ENCODE measurements at places on chromosomes 4 and X.

DNA sequence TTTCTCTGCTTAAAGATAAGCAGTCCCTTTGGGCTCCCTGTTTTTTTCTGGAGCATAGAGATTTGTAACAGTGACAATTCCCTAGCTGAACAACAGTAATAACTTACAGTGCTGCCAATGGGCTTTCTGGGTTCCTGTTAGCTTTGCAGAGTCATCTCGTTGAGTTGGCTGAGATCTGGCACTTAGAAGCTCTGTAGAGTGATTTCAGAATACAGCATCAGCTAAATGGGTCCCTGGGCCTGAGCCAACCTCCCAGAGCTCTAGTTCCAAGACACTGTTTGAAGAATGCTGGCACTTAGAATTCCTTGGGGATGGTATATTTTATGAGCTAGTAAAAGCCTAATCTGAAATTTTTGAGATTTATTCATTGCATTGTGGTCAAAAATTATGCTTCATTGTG lies 43.5 kb upstream of the SERTM2 start:
- no peak for DNase-seq

DNA sequence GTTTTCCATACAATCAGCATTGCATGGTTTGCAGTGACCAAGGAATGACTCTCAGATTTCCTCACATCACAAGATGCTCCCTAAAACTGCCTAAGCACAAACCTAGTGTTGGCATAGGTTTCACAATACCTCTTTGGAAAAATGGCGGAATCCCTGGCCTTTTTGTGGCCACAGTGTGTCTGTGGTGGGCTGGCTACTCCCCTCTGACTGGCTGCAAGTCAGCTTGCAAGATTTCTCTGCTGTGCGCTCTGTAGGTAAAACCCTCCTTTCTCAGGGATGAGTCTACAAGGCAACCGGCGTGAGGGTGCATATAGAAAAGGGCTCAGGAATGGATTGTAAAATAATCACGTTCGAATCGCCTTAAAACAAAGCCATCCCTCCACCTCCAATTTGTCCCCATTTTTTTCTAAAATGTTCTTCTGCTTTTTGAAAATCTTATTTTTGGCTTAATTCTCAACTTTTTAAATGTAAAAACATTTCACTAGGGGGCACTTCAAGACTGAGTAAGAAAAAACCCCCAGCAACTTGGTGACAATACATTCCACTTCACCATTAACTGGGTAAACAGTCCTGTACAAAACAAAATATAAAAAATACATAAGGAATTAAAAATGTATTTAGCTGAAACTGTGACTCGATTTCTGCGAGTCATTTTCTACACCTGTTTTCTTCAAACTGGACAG lies 235.6 kb downstream of the STIM2 start:
- DNase-seq: no peak

DNA sequence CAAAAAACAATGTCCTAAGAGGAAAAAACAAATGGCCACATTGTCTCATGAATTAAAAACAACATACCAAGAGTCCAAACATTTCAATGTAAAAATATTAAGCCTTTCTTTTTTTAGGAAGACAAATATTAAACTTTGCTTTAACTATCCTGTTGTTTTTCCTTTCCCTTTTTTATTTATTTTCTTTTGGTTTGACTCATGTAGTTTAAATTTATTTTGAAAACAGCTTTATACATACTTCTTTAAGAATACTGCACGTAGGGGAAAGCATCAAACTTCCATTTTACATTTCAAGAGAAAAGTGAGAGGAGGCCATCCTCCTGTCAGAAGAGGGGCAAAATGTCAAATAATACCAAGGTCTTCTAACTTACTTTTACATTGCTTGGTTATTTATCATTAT lies 8.7 kb downstream of the GAB1 start:
- no peak for DNase-seq

GRCh38 chrX:132833373-132833772 lies 125.1 kb downstream of the HS6ST2 start:
- DNase-seq: peak; percentile 5

DNA sequence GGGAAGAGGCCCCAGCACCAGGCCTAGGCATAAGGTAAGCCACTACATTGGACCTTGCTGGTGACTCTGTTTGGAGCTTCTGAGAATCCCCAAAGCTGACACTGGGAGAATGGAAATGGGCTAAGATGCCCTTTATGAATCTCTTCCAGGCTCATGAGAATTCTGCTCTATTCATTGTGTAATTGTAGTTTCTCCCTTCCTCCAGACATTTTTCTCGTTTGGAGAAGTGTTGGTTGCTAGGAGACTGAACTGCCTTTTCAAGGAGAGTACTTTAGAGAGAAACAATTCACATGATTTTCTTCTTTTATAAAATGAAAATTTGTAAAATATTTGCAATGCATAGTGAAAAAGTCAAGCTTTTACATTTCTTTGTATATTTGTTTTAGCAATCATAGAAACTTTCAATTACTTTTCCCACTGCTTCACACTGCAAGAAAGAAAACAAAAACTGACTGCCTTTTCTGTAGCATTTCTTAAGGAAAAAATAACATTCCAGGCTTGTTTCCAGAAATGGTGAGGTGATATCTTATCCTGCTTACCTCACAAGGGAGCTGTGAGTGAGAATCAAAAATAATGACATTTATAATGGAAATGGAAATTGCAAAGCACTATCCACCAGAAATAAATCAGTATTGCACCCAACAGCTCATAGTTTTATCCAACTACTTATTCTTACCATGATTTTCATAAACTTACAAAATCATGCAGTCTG lies 24.9 kb upstream of the DCHS2 start:
- DNase-seq: no peak

- DNase-seq: no peak
Measured at GRCh38 chr4:36477861-36478260, 196.4 kb downstream of the DTHD1 start.

- DNase-seq: no peak
Measured at GRCh38 chrX:106247162-106247561, 79.1 kb downstream of the PWWP3B start.

- DNase-seq: no peak
Measured at GRCh38 chrX:40253771-40254170, 156.0 kb upstream of the BCOR start.

- DNase-seq: no peak
Measured at GRCh38 chr4:119093042-119093827, 42.4 kb upstream of the MYOZ2 start.

DNA sequence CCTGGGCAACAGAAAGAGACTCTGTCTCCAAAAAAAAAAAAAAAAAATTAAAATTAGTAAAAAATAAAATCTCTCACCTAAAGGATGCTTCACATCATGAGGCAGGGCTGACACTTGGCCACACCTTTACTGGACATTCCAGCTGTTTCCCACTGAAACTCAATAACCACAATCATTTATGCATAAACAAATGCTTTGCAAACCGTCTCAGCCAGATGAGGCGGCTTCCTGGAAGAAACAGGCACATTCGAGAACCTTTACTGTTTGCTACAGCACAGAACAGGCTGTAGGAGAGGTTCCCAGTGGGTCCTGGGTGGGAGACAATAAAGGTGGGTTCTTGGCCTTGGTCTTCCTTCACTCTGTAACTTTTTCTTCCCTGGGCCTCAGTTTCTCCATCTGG lies 10.9 kb upstream of the TBC1D14 start:
- no peak for DNase-seq

DNA sequence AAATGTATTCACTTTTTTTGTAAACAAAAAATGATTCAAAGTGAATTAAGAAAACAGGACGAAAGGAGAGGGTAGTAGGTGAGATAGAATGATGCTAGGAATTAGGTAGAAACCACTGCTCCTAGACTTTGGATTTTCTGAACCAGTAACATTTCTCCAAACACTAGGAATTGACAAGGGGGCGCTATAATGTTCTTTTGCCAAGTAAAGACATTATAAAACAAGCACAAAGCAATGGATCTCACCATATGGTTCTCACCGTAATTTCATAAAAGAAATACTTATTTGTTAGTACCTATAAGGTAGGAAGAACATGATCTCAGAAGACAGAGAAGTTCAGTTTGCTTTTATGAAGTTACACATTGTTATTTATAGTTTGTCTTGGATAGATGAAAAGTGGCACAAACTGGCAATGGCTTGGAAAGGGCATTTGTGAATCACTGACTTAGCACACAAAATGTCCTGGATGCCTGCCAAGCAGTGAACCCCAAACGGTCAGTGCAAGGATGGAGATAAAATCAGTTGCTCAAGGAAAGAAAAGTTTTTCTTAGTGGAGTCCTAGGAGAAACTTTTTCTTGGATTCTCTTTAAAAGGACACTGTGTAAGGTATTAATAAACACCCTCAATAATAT lies 8.1 kb upstream of the TBC1D1 start:
- DNase-seq: no peak

GRCh38 chr4:118727360-118727759 lies 42.2 kb downstream of the METTL14 start:
- no peak for DNase-seq

GRCh38 chr4:3342182-3342854 lies 49.5 kb downstream of the RGS12 start:
- DNase-seq: no peak

DNA sequence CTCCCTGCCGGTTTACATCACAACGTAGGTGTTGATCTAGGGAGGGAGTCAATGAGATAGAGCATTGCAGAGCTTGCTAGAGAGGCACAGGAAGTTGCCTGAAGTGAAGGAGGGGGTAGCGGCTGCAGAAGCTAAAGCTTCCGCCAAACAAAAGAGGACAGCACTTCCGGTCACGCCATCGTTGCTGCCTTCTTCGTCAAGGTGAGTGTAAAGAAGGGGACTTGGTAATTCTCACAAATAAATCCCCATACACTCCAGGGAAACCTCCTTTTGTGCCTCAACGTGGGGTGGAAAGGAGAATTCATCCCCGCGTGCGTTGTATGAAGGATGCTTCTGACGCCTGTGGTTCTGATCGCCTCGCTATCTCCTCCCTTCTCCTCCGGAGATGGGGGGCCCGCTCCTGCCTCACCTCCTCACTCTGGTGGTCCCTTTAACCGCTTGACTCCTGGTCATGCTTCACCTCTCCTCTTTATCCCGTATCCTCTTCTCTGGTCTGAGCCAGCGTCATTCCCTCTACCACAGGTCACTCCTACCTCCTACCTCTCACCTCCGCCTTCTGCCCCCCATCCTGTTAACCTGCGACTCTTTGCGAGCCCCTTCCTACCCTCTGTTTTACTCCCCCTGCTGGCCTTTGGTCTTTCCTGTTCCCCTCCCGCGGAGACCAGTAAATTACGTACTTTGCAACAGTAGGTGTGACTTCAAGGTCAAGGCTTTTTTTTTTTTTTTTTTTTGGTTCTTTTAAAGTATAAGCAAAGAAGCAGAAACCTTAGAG lies 59.9 kb downstream of the GSPT2 start:
- DNase-seq: peak; percentile 33

GRCh38 chrX:46575991-46576392 lies 2.4 kb downstream of the CHST7 start:
- peak; percentile 7 for DNase-seq

GRCh38 chr4:170990989-170991589 lies 822.1 kb upstream of the GALNTL6 start:
- peak; percentile 34 for DNase-seq

DNA sequence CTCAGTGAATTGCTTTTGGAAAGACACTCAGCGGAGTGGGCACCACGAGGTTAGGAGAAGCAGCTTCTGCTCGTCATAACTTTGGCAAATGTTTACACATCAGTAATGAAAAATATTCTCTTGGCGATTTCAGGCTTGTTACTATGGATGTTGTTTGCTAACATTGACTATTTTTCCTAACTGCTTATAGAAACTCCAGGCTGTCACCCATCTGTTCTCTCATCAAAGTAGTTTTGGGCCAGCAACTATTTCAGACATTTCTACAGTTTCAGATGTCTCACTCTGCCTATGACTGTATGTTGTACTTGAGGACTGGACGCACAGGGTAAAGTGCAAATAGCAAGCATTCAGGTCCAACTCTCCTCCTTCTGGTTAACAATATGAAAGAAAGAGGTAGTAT lies 346.7 kb downstream of the TRIML1 start:
- DNase-seq: no peak

- no peak for DNase-seq
Measured at GRCh38 chr4:1318488-1319213, 28.4 kb upstream of the UVSSA start.

- no peak for DNase-seq
Measured at GRCh38 chr4:184421533-184422155, 52.7 kb downstream of the IRF2 start.

GRCh38 chr4:129561886-129562671 lies 466.1 kb downstream of the C4orf33 start:
- DNase-seq: no peak

- DNase-seq: no peak
Measured at GRCh38 chr4:169723207-169723965, 34.4 kb downstream of the HPF1 start.

GRCh38 chr4:161252520-161253141 lies 911.2 kb downstream of the FSTL5 start:
- no peak for DNase-seq

GRCh38 chr4:140688711-140689598 lies 67.2 kb downstream of the TBC1D9 start:
- no peak for DNase-seq

DNA sequence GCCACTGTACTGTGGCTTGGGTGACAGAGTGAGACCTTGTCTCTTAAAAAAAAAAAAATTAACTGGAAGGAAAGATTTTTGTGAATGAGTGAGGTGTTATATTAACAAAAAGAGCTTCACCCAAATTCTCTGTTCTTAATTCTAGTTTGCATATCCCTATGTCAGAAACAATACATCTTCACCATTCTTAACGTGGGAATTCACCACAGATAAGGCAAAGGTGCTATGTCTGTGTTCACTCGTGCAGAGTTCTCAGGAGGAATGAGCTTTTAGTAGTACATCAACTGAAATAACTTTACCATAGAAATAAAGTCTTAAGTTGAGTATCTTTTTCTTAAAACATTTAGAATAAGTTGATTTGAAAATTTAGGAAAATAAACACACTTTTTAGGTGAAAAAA lies 135.1 kb downstream of the RAPGEF2 start:
- DNase-seq: no peak

- peak; percentile 10 for DNase-seq
Measured at GRCh38 chrX:68462653-68463052, 29.4 kb upstream of the OPHN1 start.

DNA sequence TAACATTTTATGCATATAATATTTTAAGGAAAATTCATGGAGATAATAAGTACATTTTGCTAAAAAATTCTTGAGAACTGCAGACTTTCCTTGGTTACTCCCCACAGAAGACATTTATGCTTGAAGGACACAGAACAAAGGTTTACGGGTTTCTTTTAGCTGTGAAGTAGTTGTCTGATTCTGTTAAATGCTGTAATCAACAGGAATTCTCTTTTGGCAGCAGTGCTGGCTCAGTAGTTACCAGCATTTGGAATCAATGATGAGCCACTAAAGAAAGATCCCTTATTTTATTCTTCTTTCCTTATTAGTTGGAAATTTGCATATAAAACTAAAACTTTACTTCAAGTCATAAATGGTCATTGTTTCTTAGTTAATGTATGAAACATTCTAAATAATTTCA lies 199.3 kb upstream of the FAT4 start:
- no peak for DNase-seq

- DNase-seq: no peak
Measured at GRCh38 chr4:149199594-149199993, 616.0 kb downstream of the IQCM start.
